ENCODE measurements at places on chromosomes 4 and X. TPM values are rescaled to one million over a fixed set of nuclear protein-coding genes. Genes with fewer than 3 reads are reported as not detected.

Gene CXCL9
- total RNA-seq: not detected

Gene CHRDL1
- total RNA-seq: not detected

Gene ZNF81
- total RNA-seq: 7.8 TPM

Gene P2RY4
- 0.20 TPM for total RNA-seq

Gene GAGE13
- total RNA-seq: not detected

DNA sequence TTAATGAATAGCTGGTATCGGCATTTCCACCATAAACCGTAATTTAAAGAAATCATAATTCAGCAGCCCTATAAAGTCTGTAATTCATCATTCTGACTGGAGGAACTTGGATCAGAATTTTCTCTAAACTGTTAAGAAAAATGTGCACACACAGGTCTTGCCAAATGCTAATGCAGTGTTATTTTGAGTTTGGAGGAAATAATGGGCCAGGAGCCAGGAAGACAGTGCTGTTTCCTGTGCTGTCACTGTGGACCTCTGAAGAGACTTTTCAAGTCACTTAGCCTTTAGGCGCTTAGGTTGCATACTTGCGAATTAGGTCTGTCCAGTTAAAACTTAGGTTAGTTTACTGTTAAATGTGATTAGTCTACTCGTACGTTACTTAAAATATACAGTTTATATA, 137.5 kb upstream of the ANXA3 start:
- no peak for DNase-seq

GRCh38 chr4:1011022-1011665, at the start of gene FGFRL1:
FGFRL1 (plus strand) TSS chr4:1011626; CDS start chr4:1012486, 860 bp downstream.
- DNase-seq: peak; percentile 89

DNA sequence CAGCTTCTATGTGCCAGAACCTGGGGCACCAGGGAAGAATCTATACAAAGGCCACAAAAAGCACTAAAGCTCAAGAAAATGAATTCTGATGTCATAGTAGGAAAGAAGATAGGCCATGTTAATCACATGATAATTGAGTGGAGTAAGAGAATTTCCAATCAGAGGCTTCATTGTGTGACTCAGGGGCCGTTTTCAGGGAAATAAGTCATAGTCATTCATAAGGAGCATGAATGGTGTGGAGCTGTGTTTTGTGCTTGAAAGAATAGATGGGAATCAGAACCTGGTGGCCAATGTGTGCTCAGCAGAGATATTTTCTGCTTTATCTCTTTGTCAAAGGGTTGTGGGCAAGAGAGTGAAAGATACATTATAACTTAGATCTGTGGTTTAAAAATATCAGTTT, 102.4 kb upstream of the ZDHHC15 start:
- no peak for DNase-seq

Data from MCF 10A (cell line).